EH (cell line): ENCODE measurements at places on chromosomes 11 and 22.

DNA sequence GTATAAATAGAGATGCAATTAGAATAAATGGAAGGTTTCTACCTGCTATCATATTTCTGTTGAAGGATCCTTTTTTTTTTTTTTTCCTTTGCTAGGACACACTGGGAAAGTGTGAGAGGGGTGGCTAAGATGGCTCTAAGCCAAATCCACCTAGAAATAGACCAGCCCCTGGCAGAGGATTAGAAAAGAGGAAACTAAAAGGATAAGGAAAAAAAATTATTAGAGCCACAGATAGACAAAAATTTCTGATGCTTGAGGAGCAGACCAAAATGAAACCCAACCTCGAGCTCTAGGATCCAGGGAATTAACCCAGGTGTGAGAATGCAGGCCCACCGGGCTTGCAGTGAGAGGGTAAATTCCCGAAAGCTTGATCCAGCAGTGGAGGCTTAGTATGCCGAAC lies 262.3 kb downstream of the CADM1 start:
- no peak for DNase-seq

GRCh38 chr11:108199446-108200321 lies 22.8 kb downstream of the NPAT start:
- DNase-seq, result peak; percentile 38

- DNase-seq, result no peak
Measured at GRCh38 chr11:121048464-121049233, 24.7 kb downstream of the TBCEL start.

DNA sequence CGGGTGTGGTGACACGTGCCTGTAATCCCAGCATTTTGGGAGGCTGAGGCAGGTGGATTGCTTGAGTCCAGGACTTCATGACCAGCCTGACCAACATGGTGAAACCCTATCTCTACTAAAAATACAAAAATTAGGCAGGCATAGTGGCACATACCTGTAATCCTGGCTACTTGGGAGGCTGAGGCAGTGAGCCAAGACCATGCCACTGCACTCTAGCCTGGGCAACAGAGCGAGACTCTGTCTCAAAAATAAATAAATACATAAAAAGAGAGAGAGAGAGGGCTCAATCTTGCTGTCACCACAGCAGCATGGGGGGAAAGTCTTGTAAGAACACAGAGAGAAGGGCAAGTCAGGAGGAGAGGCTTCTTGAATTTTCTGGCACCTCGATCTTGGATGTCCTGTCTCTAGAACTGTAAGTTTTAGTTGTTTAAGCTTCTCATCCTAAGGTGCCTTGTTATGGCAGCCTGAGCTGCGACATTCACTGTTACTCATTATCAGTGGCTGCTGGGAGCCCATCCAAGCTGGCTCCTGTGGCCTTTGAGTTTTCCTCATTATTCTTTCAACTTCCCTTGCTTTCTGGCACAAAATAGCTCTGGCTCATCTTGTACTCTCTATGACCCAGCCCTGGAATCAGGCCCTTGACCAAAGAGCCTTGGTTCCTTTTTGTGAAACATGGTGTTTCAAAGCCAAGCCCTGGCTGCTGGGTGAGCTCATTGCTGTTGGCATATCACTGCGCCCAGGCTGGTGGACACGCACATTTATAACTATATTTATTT lies 8.0 kb upstream of the PSMC3 start:
- DNase-seq, result peak; percentile 84

DNA sequence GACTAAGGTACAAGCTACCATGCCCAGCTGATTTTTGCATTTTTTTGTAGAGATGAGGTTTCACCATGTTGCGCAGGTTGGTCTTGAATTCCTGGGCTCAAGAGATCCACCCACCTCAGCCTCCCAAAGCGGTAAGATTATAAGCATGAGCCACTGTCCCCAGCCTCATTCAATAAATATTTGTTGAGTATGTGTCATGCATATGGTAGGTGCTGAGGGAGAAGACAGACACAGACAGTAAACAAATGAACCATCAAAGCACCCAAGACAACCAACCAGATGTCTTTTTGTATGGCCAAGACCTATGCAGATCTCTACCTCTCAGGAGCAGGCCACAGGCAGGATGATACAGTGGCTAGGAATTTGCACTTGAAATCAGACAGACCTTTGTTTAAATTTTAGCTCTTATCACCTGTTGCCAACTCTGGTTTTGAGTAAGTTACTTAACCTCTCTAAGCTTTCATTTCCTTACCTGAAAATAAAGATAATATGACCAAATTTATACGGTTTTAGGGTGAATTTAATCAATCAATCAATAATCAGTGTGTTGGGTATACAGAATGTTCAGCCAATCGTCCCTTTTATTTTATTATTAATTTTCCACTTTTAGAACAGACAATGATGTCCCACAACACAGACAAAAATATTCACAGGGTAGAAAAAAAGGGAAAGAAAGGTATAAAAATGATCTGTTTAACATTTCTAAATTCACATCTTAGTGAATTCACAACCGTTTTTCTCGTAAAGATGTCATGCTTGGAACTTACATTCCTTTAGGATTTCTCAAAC lies 128.2 kb downstream of the SGSM3 start:
- DNase-seq, result peak; percentile 96

DNA sequence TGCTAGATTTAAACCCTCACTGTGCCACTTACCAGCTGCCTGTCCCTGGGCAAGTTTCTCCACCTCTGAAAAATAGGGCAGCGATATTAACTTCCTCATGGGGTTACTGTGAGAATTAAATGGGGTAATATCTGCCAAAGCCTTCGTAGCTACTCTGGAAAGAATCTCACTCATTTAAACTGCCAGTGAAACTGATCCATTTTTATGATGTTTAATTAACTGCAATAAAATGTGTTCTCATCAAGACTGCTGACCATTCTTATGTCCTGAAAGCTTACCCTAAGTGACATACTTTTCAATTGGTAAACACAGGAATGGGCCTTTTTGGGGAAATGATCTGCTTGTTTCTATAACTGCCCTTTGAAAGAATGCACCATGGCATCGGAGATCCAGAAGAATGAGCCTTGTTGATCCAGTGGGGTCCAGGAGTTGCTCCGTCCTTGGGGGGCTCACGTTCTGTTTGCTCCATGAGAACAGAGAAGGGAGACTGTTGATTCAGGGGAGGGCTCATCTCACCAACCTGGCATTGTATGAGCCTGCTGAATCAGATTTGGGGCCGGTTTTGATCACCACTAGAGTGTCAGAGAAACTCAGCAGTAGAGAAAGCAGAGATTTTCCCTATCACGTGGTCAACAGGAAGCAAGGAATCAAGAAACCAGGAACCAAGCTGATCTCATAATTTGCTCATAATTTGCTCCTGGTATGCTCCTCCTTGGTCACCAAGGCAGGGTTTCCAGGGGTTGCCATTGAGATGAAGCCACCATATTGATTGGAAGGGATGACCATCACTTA lies 7.0 kb upstream of the CCDC86 start:
- no peak for DNase-seq

- DNase-seq, result no peak
Measured at GRCh38 chr11:7889985-7890384, 41.1 kb downstream of the OR10A6 start.

GRCh38 chr11:102630598-102631448 lies 5.7 kb upstream of the MMP20 start:
- no peak for DNase-seq

DNA sequence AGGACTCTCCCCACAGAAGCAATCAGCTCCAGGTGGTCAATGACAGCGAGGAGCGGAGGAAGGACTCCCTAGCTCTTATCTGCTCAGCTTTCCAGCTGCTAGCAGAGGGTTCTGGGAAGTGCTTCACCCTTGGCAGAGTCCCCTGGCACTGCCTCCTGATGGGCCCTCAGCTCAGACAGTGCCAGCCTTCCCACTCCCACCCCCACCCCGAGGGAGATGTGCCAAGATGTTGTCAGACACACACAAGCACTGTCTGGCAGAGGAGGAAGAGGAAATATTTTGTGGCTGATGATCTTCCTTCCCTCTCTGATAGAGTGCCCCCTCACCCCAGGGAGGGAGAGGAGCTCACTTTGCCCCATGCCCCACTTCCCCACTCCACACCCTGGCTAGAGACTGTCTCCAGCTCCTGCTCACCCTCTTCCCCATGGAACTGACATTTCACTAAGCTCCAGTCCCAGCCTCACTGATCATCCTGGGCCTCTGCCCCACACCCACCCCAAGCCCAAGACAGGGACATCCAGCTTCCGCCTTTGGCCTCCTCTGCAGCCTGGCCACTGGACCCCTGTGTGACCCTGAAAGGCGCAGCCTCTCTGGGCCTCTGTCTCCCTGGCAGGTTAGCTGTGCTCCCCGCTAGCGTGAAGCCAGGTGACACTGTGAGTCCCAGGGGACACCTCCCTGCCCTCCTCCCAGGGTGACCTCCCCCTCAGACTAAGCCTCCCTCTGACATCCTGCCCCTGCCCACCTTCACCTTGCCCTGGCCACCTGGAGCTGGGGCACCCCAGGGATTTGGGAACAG lies 44.5 kb downstream of the SLCO2B1 start:
- no peak for DNase-seq

DNA sequence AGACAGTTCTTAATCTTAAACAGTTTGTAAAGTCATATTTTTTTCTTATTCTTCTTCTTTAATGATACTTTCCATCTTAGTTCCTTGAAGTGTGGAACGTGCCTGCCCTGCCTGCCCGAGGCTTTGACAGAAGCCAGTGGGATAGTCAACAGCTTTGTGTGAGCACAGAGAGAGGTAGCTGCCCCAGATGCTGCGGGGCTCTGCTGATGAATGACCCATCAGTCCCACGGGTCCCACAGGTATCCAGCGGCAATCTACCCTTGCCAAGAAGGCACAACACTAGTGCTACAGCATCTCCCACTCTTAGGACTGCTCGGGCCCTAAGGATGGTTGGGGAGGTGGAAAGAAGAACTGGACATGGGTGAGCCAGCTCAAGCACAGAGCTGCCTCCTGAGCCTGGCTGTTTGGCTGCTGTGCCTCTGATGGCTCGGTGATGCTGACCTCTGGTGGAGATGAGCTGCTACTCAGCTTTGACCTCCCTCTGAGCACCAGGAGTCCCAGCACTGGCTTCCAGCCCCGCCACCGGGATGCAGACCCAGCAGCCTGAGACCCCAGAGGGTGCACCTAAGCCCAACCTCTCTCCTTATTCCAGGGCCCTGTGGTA lies 11.8 kb upstream of the APLNR start:
- DNase-seq, result peak; percentile 78

DNA sequence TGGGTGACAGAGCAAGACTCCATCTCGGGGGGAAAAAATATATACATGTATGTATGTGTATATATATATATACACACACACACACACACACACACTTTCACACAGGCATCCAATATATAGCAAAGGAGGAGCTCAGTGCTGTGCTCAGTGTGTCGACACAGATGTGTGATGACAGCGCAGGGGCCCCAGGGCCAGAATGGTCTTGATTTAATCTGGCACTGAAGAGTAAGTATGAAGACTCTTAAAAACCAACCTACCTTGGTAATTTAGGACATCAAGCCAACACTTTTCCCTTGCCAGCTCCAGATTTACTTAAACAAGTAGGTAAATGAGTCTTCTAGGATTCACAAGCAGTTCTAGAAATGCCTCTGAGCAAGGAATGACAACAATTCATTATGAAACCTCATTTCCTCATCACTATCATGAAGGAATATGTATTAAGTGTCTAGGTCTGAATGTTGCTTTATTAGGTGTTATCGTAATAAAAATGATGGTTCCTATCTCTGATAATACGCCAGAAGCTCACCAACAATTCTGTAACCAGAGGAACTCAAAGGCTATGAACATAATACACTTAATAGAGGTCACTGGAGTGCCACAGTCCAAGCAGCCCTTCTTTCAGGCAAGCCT lies 71.5 kb downstream of the SGSM3 start:
- peak; percentile 29 for DNase-seq

- DNase-seq, result no peak
Measured at GRCh38 chr22:27022274-27022895, 365.0 kb downstream of the MIAT start.

DNA sequence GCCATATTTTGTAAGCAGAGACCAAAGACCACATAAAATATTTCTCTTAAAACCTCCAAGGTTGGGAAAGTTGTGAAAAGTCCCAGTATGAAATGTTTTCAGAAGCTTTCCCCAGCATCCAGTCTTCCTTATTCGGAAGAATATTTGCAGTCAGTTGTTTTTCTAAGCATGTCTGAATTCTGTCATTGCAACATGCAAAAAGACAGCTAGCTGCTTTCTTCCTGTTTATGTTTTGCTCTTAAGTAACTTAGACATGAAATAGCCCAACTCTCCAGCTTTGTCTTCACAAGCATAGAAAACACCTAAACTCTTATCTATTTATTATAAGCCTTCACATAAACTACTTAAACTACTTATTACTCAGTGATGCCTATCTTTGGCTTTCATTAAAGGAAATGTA lies 57.9 kb upstream of the MMP13 start:
- peak; percentile 64 for DNase-seq

DNA sequence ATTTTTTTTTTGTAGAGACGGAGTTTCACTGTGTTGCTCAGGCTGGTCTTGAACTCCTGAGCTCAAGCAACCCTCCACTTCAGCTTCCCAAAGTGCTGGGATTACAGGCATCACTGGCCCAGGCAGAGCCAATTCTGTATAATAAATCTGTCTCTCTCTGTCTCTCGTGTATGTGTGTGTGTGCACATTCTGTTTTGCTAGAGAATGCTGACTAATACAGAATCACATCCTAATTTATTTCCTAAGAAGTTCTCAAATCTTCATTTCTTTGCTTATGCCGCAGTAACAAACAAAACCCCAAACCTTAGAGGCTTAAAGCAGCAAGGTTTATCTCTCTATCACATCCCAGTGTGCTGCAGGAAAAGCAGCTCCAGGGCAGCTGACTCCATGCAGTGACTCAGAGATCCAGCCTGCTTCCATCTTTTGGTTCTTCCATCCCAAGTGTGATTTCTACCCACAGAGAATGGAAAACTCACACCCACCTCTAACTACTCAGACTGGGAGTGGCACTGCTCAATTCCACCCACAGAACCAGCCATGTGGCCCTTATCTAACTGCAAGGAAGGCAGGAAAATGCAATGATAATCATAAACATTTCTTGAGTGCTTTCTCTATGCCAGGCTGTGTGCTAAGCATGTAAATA lies 35.1 kb upstream of the LRRC10B start:
- no peak for DNase-seq

DNA sequence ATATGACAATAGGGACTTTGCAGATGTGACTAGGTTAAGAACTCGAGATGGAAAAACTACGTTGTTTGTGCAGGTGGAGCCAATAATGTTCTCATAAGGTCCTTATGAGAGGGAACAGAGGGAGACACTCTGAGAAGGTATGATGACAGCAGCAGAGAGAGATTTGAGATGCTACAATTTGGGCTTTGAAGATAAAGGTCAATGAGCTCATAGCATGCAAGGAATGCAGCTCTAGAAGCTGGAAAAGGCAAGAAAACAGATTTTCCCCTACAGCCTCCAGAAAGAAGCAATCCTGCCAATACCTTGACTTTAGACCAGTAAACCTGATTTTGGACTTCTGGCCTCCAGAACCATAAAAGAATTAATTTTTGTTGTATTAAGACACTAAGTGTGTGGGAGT lies 21.1 kb downstream of the FAM76B start:
- DNase-seq, result peak; percentile 29
